ENCODE measurements at places on chromosomes 1 and 21.

DNA sequence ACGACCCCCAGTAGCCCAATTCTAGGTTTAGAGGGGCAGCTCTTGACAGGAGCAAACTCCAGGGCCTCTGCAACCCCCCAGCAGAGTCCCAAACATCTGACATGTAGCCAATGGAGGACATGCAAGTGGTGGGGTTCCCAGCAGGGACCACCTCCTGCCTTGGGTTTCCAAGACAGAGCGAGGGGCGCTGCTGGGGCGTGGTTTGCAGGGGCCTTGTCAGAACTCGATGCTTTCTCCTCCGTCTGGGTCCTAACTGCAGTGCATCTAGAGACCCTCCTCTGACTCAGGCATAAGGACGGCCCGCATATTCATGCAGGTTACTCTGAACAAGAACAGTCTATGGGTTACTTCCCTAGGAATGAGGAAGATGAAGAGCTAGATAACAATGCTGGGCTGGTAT, 17.2 kb downstream of the EPHX1 start:
- DNase-seq: no peak

GRCh38 chr1:243420016-243420945, 164.4 kb downstream of the SDCCAG8 start:
- no peak for DNase-seq

DNA sequence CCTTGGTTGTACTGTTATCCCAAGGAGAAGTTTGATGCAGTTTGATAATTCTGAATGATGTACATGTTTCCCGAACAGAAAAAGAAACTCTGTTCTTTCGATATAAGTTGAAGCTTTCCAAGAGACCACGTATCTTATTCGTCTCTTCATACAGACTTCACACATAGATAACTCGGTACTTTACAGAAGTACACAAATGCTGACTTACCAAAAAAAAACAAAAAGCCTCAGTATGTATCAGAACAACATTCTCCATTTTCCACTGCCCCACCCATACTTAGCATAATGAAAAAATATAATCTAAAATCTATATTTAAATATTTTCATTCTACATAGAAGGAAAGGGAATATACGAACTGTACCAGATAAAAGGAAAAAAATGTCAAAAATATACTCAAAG, 2.2 kb downstream of the FOXJ3 start:
- no peak for DNase-seq

- DNase-seq: no peak
Measured at GRCh38 chr1:15610167-15610566, 7.1 kb upstream of the DDI2 start.

DNA sequence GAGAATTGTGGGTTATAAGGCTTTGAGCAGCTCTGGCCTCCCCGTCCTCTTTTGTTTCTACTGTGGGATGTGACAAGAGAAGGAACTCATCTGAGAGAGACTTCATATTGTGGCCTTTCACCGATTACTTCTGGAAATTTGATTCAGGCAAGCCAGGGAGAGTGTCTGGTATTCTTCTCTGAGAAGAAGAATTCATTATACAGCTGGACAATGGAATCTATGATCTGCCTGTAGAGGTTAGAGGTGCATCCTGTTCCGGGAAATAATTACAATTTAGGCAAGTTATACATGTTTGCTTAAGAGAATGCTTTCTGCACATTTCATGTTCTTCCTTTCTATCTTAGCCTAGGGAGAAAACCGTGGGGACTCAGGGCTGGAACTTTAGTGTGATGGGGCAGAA, 12.8 kb upstream of the RNU1-2 start:
- no peak for DNase-seq
